ENCODE measurements at places on chromosomes 2 and 18. TPM values are rescaled to one million over a fixed set of nuclear protein-coding genes. Genes with fewer than 3 reads are reported as not detected.

- DNase-seq = no peak
Measured at GRCh38 chr18:78804206-78805030, 175.2 kb upstream of the SALL3 start.

- DNase-seq = no peak
Measured at GRCh38 chr18:33749834-33750233, 171.8 kb downstream of the ASXL3 start.

The SLC35F6 gene
- 31.4 TPM for polyA plus RNA-seq

DNA sequence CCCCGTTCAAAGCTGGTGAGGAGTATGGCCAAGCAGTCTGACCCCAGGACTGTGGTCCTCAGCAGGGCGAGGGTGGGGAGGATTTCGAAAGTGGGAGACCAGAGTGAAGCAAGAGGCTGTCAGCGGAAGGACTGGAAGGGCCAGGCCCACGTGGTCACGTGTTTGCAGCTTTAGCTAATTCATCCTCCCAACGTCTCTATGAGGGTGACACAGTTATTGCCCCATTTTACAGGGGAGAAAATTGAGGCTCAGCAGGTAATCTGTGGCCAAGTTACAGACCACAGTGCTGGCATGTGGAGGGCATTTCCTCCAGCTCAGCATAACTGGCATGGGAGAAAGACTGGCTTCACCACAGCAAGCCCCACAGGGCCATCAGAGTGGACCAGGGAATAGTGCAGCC is 45.4 kb upstream of the LTBP1 start:
- DNase-seq = no peak

DNA sequence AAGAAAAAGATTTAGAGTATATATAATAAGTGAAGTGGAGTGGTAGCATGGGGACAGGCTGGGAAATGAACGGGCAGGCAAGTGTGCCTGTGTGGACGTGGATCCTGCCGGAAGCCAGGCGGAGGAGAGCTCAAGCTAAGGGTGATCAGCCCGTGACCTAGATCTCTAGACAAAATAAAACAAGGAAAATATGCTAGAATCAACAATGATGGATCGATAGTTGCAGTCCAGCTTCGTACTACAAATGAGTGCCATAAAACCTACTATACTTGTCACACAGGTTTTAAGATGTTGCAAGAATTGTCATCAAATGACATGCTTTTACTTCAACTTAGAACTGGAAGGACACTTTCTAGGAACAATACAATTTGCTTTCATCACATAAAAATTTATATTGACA is 8.5 kb downstream of the EIF2AK2 start:
- no peak for DNase-seq

The CIB4 gene
- not detected for polyA plus RNA-seq

DNA sequence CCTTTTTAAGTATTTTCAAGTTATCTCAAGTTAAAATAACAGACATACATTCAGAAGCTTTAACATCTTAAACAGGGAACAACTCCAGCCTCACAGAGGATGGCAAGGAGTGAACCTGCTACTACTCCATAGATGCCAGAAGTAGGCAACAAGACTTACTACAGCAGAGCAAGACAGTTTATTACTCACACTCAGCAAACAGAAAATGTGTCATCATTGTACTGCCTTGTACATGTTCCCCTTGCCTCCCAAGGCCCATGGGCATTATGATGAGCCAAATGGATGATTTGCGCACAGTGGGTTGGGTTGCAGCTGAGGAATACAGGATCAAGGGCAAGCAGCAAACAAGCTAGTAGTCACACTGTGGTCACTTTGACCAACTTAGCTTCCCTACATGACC is 80.6 kb upstream of the VRK2 start:
- DNase-seq = no peak

The HOXD11 gene
- not detected for polyA plus RNA-seq

DNA sequence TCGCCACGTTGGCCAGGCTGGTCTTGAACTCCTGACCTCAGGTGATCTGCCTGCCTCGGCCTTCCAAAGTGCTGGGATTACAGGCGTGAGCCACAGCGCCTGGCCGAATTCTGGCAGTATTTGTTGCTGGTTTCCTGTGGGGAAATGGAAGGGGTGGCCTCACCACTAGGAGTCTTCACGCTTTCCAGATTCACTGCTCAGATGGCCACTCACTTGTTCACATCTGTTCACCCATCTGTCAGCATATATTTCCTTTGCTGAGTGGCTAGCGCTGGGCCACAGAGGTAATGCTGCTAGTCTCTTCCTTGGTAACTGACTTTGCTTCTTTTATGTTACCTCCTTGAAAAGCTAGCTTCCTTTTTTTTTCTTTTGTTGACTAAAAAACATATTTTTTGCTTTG is 27.2 kb downstream of the TMEM177 start:
- DNase-seq = no peak

The CHRNG gene
- polyA plus RNA-seq = not detected

GRCh38 chr2:98807221-98807620 is 76.3 kb upstream of the MGAT4A start:
- no peak for DNase-seq

DNA sequence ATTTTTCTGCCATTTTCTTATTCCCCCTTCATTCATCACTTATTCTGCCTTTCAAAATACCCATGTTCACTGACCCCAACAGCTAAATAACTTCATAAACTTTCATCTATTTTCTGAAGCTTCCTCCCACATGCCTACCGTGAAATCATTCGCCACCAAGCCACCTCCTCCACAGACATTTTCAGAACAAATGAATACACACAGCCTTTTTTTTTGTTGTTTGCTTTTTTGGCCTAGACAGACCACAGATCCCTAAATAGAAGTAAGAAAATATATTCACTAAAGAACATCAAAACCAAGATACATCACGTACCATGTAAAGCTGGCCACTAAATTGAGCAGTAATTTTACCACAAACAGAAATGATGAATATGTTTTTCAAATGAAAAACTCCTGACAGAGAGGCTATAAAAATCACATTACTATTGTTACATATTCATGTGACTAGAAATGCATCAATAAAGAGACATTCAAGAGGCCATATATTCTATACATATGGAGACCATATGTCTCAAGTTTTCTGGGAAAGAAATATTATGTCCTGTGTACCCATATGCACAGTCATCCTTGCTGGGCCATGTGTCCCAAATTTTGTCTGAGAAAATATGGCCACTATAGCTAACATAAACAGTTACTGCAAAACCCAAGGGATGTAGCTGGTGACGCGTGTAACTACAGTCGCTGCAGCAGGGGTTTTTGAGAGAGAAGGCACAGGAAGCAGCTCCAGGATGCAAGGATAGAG is 200.3 kb downstream of the FBXO15 start:
- DNase-seq = no peak

GRCh38 chr18:45702708-45703265 is 21.2 kb upstream of the SLC14A1 start:
- no peak for DNase-seq

- DNase-seq = no peak
Measured at GRCh38 chr2:96146153-96146880, 1.1 kb upstream of the DUSP2 start.

- DNase-seq = peak; percentile 34
Measured at GRCh38 chr2:144801766-144802165, 281.8 kb upstream of the ZEB2 start.

DNA sequence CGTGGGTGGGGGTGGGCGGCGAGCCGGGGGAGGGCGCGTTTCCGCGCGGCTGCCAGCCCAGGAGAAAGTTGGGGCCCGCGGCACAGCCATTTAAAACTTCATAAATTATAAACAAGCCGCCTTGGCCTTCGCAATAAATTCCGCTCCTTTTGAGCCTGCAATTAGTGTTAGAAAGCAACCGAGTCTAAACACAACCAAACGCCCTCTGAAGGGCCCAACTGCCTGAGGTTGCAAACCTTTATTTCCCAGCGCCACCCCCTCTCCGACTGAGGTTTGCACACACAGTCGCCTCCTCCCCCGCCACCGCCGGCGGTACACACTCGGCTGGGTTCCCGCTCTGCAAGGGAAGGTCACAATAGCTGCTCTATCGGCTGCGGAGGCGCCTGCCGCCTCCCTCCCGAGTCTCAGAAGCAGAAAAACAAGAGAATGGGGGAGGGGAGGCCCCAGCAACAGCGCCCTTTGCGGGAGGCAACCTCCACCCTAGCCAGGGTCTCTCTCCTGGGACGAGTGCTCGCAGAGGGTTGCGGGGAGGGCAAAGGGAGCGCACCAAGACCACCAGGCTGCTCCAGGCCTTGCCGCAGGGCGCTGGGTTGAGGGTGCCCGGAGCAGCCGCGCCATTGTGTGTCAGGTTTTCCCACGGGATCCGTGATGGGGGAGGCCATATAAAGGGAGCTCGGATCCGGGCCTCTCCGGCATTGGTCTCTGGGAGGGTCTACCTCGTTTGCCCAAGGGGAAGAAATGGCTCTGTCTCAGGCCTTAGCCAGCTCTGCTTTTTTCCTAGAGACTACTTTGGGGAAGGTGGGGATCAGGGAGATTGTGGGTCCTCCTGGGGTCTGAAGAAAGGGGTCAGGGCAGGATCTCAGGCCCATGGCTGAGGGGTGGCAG is 13.4 kb upstream of the HOXD1 start:
- DNase-seq = no peak

The HJURP gene
- polyA plus RNA-seq = 12.2 TPM

GRCh38 chr2:176535467-176536113 is 266.3 kb downstream of the MTX2 start:
- DNase-seq = no peak

- DNase-seq = peak; percentile 63
Measured at GRCh38 chr2:127149384-127149783, 42.4 kb upstream of the BIN1 start.

DNA sequence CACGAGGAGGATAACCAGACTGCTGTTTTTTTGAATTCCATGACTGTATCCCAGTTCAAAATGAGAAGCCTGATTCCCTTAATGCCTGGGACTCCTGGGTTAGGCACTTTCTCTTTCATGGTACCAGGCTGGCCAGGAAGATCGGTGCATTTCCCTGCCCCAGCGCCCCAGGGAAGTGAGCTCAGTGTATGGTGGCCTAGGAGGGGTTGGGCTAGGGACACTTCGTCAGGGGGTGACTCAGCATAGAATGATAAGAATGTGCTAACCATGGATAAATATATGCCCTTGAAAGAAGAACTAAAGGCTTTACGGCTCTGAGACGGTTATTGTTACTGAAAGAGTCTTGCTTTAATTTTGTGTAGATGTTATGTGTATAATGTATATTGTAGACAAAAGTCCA is 27.5 kb upstream of the FAM237A start:
- no peak for DNase-seq

DNA sequence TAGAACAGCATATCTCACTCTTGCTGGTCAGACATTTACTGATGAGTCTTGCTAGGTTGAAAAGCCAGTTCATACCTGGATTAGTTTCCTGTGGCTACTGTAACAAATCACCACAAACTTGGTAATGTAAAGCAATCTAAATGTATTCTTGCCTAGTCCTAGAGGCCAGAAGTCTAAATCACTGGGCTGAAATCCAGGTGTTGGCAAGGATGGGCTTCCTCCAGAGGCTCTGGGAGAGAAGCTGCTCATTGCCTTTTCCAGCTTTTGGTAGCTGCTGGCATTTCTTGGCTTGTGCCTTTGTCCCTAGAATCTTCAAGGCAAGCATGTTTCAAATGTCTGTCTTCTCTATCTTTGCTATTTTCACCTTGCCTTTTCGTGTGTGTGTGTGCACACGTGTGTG is 62.3 kb upstream of the MAP4K3 start:
- DNase-seq = no peak

GRCh38 chr2:241798631-241799521 is 10.1 kb upstream of the NEU4 start:
- no peak for DNase-seq

DNA sequence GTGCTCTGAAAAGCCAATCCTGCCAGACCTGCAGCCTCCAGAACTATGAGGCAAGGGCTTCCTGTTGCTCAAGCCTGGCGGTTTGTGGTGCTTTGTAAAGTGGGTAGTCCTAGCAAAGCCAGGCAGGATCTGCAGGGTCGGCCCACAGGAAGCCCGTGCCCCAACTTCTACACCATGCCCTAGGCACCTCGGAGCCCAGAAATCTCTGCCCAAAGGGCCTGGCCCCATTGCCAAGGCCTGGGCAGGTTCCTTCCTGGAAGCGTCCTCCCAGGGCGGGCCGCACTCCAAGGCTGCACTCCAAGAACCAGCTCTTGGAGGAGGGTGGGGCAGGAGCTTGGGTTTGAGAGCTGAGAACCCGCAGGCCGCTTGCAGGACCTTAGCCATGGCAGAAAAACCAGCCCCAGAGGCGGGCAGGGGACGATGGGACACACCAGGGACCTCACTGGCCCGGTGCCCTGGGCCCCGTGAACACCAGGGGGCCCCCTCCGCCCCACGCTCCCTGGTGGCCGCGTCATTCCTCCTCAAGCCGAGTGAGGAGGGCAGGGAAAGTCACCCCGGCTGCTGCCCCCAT is 37.2 kb upstream of the ID2 start:
- DNase-seq = no peak

- no peak for DNase-seq
Measured at GRCh38 chr2:47617028-47617427, 165.9 kb upstream of the MSH6 start.

- DNase-seq = no peak
Measured at GRCh38 chr2:123513351-123513750, 511.7 kb upstream of the CNTNAP5 start.

DNA sequence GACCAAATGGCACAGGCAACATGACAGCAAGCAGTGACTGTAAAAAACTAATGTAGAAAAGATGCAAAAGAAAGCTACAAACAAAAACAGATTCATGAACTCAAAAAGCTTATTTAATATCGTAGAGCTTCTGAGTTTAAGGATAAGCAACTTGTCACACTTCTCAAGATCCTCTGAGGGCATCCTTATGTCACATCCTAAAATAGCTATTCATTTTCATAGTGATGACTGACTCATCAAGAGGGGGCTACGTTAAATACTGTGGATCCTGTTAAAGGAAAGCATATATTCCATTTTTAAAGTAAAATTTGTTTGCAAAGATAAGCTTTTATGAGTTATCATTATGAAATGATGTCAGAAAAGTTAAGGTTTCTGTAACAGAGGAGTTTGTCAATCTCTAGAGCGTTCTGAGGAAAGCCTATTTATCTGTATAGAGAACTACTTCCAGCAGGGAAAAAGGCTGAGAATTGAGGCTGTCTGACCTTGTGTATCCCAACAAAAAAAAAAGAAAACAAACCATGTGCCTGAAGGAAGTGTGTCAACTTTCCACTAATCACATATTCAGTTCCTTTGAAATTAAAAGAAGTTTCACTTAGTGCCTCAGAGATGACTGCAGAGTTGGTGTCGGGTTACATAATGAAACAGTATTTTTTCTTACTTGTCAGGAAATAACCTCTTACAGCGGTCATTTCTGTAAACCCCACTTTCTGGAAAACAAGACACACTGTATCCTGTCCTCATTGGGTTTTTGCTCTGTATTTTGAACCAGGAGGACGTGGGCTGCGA is 115.5 kb downstream of the ESCO1 start:
- DNase-seq = no peak

The NEB gene
- 0.14 TPM for polyA plus RNA-seq

The LYPD6B gene
- polyA plus RNA-seq = 0.21 TPM

The RAB6C gene
- not detected for polyA plus RNA-seq

The MPPE1 gene
- polyA plus RNA-seq = 21.9 TPM

GRCh38 chr2:31075431-31075830 is 62.8 kb downstream of the GALNT14 start:
- DNase-seq = no peak

GRCh38 chr2:183063083-183063482 is 15.5 kb upstream of the DUSP19 start:
- no peak for DNase-seq

All from AG04450 (cell line).